ENCODE measurements at places on chromosomes 3 and 15. TPM values are rescaled to one million over a fixed set of nuclear protein-coding genes. Genes with fewer than 3 reads are reported as not detected.

MAP1A gene
- total RNA-seq, result 41.8 TPM

GRCh38 chr3:166554023-166554422 is 716.8 kb upstream of the BCHE start:
- no peak for DNase-seq

SLC15A2 gene
- 14.9 TPM for total RNA-seq

- no peak for DNase-seq
Observed at GRCh38 chr15:100764778-100765466, 114.7 kb upstream of the ALDH1A3 start.

- no peak for DNase-seq
Observed at GRCh38 chr3:8542190-8543135, 40.8 kb downstream of the LMCD1 start.

RRP9 gene
- total RNA-seq, result 12.6 TPM

GRCh38 chr3:33318710-33319380 is 41.6 kb downstream of the FBXL2 start:
- DNase-seq, result no peak

GRCh38 chr3:71046791-71047190 is 536.7 kb downstream of the FOXP1 start:
- DNase-seq, result no peak

GPR27 gene
- 9.4 TPM for total RNA-seq

ACAD11 gene
- 27.5 TPM for total RNA-seq

GRCh38 chr3:28940530-28940929 is 340.3 kb upstream of the RBMS3 start:
- DNase-seq, result no peak

DNA sequence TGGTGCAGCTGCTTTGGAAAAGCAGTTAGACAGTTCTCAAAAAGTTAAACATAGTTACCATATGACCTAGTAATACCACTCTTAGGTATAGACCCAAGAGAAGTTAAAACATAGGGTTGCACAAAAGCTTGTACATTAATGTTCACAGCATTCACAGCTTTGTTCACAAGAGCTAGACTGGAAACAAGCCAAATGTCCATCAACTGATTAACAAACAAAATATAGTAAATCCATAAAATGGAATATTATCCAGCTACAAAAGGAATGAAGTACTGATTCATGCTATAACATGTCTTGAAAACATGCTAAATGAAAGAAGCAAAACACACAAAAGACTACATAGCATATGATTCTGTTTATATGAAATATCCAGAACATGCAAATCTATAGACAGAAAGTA is 2.8 kb upstream of the COPG1 start:
- no peak for DNase-seq

ZIC4 gene
- not detected for total RNA-seq

DNA sequence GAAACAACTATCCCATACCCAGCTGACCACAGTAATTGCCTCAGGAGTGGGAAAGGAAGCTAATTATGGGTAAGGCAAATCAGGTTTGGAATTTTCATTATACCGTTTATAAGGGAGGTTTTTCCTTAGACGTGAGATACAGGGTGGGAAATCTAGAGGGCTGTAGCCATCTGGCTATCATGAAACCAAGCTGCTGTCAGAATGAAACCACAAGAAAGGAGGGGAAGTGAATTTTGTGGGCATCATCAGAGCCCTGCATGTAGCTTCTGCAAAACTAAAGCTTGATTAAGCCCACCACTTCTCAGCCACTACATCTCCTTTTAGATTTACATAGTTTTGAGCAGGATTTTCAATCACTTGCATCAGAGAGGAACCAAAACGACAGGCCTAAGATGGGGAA is 893.5 kb downstream of the TUSC7 start:
- DNase-seq, result no peak

GRCh38 chr15:32029409-32029861 is 880 bp upstream of the CHRNA7 start:
- DNase-seq, result peak; percentile 15

GRCh38 chr15:43414196-43414595 is 43.3 kb downstream of the TUBGCP4 start:
- no peak for DNase-seq

OR4F15 gene
- not detected for total RNA-seq

DNA sequence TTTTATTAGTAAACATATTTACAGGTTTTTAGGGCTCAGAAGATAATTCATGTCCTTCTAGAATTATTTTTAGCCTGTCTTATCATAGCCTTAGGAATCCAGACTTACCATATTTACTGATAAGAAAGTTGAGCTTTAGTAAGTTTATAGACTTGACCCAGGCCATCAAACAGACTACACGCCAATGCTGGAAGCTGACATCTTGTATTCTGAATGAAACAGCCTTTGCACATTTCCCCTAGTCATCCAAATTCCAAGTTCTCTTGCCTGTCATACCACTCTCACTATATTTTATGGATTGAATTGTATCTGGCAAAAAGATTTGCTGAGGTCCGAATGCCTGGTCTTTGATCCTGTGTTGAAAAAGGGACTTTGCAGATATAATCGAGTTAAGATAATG is 58.6 kb downstream of the DRD3 start:
- DNase-seq, result no peak

DNA sequence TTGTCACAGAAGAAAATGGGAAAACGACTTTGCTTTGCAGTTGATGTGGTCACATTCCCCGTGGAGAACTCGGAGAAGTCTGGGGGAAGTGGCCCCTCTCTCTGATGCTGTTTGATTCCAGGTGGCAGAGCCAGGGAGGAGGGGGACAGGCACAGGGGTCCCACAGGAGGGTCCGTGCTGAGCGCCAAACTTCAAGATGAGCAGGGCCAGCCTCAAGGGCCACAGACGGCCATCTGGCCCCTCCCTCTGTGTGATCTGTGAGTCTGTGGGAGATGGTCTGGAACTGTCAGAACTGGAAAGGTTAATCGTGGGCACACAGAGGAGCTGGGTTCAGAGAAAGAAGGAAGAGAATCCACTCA is 23.1 kb upstream of the CORO2B start:
- no peak for DNase-seq

SCG5 gene
- total RNA-seq, result 0.87 TPM

DNA sequence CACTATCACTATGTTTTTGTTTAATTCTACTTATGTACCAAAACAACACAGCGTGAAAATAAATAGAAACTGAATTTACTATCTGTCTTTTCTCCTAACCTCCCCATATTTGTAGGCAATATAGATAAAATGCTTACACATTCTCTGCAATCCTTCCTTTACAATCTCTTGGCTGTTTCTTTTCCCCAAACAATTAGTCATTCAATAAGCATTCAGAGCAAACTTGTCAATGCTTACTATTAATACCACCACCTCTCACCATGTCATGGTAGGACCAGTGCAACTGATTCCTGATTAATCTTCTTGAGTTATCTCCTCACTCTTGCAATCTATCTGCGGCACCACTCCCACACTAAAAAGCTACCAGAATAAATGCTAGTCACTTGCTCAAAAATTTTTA is 74.0 kb upstream of the TTBK2 start:
- no peak for DNase-seq

GRCh38 chr15:27396996-27397395 is 426.0 kb downstream of the GABRG3 start:
- DNase-seq, result no peak

SCAMP5 gene
- 6.6 TPM for total RNA-seq

DNA sequence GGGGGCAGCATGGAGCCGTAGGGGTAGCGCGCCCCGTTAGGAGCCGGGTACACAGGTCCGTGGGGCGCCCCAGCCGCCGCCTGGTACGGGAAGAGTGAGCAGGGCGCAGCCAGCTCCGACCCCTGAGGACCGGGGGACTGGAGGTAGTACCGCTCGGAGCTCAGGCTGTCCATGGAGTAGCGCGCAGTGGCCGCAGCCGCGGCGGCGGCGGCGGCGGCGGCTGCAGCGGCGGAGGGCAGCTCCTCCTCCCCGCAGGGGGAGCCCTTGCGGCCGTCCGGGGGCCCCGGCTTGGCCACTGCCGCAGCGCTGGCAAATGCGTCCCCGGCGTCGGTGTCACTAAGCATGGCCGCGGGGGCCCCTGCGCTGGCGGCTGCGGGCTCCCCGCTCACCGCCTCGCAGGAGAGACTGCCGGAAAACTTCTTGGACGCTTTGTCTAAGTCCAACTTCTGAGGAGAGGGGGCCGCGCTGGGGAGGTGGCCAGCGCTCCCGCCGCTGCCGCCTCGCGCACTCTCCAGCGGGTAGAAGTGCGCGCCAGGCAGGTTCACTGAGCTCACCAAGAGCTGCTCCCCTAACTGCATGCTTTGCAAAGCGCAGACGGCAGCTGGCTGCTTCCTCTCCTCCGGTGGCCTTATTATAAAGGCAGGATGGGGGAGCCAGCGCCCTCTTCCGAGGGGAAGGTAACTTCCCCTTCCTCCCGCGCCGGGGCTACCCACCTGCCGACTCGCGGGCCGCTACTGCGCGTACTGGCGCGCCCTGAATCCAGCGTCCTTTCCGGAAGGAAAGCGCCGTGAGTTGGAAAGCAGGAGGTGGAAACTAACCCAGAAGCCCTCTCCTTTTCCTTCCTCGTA is at the start of gene EOMES:
TSS of gene EOMES (minus strand) at position 607 of the 848 bp plus-strand sequence. CDS start at position 578, 29 bp downstream.
- DNase-seq, result no peak

DNA sequence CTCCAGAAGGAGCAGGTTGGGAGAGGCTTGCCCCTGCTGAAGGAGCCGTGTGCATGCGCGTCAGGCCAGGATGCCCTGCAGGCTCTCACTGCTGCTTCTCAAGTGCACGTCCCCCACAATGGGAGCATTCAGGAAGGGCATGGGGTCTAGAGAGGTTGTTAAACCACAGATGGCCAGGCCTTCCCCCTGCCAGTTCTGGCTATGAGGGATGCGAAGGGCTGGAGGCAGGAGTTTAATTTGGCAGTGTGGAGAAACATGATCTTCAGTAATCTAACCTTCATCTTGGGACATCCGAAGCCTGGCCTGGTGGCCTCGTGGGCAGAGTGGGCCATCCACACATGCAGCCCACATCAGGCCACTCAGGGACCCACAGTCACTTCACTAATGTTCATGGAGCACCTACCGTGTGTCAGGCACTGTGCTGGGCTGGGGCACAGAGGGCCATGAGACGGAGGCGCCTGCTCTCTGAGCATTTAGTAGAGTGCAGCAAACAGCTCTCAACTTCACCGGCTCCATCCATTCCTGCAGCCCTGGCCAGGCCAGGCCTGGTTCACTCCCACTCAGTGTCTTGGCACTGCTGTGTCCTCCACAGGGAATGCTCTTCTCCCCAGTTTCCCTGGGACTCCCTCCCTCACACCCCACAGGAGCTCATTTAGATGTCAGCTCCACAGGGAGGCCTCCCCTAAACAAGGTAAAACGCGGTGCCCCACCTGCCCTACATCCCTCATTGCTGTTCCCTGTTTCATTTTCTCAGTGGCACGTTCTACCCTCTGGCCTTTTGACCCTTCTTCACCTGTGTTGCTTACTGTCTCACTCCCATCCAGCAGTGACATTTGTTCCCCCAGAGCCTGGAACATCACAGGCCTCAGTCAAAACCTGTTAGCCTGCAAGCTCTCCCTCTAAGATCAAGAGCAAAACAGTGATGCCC is 4.0 kb downstream of the CFAP100 start:
- DNase-seq, result no peak

GRCh38 chr3:87311309-87311708 is 34.9 kb upstream of the POU1F1 start:
- no peak for DNase-seq

ALPK3 gene
- 248 TPM for total RNA-seq

DNA sequence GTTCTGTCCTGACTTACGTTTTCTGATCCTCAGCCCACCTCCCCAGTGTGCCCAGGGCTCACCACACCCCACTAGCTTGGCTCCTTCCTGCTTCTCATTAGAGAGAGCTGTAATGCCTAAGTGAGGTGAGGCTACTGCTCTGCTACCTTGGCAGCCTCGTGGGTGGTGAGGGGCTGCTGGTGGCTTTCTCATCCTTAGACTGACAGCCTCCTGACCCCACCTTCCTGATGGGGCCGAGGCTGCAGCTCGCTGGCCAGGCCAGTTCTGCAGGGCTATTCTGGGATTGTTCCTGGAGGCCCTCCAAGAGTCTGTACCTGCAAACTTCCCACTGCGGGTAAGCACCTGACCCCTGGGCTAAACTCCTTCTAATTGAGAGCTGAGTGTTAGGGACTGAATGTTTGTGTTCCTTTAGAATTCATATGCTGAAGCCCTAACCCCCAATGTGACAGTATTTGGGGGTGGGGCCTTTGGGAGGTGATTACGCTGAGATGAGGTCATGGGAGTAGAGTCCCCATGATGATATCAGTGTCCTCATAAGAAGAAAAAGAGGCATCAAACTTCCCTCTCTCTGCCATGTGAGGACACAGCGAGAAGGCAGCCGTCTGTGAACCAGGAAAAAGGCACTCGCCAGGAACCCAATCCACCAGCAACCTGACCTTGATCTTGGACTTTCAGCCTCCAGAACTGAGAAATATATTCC is 38.1 kb upstream of the IQSEC1 start:
- DNase-seq, result no peak

CTDSPL2 gene
- total RNA-seq, result 13.3 TPM

GRCh38 chr15:31136016-31136415 is 34.5 kb upstream of the TRPM1 start:
- DNase-seq, result no peak

DNA sequence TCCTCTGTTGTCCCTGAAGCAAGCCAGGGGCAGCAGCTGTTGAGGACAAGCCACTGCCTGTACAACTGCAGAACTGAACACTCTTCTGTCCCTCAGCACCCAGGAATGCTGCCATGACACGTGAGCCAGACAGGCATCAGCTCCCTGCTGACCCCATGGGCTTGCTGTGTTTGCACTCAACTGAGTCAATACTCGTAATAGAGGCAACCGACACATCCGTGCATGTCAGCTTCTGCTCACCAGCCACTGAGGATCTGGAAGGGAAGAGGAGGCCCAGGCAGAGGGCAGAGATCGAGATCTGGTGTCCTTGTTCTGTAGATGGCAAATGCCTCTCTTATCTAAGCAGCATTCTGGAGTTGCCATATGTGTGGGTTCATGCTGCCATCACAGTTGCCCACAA is 54.3 kb upstream of the SEC61A1 start:
- DNase-seq, result no peak

DNA sequence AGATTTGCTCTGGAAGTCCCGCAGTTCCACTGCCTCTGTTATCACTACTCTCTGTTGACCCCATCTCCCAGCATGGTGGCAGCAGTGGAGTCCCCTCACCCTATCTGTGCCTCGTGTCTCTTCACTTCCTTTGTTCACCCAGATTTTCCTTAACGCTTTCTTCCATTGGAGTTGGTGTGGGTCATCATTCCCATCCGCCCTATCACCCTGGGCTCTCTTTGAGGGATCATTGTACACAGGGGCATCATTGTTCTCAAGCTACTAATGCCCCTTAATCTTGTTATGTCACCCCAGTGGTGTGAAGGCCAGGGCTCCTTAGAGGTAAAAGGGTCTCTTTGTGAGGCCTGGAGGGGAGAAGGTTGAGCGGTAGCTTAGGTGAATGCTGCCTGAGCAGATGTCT is 329.5 kb upstream of the CTDSPL start:
- DNase-seq, result no peak

MUC20 gene
- 1.4 TPM for total RNA-seq

SOX14 gene
- total RNA-seq, result not detected

MEGF11 gene
- not detected for total RNA-seq

- no peak for DNase-seq
Observed at GRCh38 chr3:103614719-103615118, 1179.9 kb downstream of the ZPLD1 start.

PLSCR5 gene
- total RNA-seq, result not detected

SLC28A2 gene
- total RNA-seq, result not detected
